ENCODE measurements at places on chromosomes 16 and 17.

- peak; percentile 88 for DNase-seq
These were observed 699 bp upstream of the MAP1LC3B start for GRCh38 chr16:87391324-87391949.

DNA sequence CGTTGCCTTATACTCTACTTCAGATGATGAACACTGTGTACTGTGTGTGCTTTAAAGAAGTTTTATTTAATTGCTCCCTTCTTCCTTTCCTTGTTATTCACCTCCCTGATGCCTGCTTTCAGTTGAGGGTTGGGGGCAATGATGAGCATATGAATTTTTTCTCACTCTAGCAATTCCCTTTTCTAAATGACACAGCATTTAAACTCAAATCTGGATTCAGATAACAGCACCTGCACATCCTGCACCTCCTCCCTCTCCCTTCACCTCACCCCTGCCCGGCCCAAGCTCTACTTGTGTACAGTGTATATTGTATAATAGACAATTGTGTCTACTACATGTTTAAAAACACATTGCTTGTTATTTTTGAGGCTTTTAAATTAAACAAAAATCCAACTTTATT lies 13.0 kb upstream of the PNPO start:
- DNase-seq, result no peak

DNA sequence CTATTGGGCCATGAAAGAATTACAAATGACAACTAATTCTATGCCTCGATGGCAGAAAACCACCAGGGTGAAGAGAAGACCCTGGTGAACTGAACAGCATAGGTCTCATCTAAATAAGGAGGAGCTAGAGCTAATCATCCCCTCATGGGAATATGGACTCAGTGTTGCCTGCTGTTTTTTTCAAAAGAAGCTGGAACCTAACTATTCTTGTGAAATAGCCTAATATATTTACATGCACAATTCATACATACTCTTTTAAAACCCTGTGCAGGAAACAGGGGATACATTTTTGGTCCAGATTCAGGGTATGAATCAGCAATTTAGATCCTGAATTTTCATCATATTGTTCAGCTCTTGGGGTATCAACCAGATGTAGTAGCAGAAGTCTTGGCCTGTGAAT lies 560.6 kb downstream of the TOX3 start:
- DNase-seq, result no peak

GRCh38 chr17:80474231-80474960 lies 2.0 kb downstream of the NPTX1 start:
- no peak for DNase-seq

GRCh38 chr17:46958041-46958591 lies 20.9 kb downstream of the RPRML start:
- peak; percentile 14 for DNase-seq

DNA sequence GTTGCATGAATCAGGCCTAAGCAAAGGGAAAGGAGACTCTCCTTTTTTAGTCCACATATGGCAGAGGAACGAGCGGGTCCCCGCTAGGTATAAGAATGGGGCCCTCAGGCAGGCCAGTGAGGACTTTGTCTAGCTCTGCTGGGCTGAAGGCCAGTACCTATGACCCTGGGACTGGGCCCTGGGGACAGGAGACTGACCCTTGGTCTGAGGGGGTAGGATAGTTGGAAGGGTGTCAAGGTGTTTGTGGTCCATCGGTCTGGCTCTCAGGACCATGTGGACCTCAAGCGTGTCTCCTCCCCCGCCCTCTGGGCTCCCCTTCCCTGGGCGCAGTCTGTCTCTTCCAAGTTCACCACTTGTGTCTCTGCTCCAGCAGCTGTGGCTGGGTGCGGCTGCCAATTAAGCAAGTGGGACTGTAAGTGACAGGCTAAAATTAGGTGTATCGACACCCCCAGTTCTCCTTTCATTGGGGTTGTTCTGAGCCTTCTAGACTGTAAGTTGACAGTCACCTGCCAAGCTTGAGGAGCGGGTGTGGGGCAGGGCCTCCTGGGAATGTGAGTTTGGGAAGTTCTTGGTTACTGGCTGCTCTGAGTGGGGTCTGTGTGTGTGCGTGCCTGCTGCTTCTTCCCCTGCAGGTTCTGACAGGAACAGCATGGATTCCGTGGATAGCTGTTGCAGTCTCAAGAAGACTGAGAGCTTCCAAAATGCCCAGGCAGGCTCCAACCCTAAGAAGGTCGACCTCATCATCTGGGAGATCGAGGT lies 24.5 kb downstream of the AKAP1 start:
- DNase-seq, result no peak

DNA sequence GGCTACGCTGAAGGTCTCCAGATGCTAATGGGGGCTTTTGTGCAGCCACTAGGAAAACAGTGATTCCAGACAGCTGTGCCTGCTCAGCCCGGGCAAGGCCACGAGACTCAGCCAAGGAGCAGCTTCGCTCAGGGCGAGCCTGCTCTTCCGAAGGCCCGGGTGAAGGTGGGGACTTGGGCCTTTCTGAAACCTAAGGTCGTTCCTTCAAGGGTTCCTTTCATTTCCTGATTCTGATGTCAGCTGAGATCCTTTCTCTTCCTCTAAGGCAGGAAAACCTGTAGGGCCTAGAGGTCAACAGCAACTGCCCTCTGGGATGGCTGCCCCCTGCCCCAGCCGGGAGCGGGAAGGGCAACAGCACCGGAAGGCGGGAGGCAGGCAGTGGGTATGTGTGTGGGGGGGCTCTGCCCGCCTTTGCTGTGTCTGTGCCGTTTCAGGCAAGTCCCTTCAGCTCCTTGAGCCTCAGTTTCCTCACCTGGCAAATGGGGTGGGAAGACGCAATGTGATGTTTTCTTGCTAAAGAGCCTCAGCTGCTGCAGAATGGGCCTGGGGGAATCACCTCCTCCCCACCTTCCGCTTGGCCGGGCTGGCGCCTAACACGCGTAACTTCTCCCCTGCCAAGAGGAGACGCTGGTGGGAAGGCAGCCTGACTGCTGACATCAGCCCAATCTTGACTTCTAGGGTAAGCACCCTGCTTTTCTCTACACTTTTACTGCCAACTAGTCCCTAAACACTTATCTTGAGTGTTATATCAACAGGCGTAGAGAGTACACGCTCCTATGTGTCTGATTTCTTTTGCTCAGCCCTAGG lies 32.8 kb downstream of the IRF8 start:
- no peak for DNase-seq

- DNase-seq, result no peak
These were observed 111.3 kb upstream of the WSCD1 start for GRCh38 chr17:5958850-5959249.

GRCh38 chr16:83633286-83633685 lies 174.5 kb upstream of the HSBP1 start:
- no peak for DNase-seq

- DNase-seq, result peak; percentile 89
These were observed 26.7 kb downstream of the SAP30BP start for GRCh38 chr17:75693500-75694481.

DNA sequence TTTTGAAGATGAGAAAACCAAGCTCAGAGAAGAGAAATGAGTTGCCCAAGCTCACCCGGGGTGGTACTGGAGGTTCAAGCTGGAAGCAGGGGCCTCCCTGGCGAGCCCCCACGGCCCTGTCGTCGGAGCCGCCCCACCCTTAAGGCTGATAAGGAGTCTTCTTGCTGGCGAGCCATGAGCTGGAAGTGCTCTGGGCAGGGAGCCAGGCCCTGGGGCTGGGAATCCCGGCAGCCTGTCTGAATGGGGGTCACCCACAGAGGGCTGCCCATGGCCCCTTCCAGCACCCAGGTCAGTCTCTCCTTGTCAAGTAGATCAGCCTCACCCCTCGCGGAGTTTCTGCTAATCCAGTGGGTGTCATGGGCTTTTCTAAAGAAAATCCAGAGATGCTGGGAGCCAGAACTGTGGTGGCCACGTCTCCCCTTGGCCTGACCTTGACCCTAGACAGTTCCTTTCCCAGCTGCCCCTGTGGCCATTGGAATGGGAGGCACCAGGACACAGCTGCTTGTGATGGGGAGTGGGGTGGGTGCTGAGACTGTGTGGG lies 1.2 kb upstream of the P2RX1 start:
- DNase-seq, result no peak
